ENCODE measurements at places on chromosomes 4 and X. TPM values are rescaled to one million over a fixed set of nuclear protein-coding genes. Genes with fewer than 3 reads are reported as not detected.

DNA sequence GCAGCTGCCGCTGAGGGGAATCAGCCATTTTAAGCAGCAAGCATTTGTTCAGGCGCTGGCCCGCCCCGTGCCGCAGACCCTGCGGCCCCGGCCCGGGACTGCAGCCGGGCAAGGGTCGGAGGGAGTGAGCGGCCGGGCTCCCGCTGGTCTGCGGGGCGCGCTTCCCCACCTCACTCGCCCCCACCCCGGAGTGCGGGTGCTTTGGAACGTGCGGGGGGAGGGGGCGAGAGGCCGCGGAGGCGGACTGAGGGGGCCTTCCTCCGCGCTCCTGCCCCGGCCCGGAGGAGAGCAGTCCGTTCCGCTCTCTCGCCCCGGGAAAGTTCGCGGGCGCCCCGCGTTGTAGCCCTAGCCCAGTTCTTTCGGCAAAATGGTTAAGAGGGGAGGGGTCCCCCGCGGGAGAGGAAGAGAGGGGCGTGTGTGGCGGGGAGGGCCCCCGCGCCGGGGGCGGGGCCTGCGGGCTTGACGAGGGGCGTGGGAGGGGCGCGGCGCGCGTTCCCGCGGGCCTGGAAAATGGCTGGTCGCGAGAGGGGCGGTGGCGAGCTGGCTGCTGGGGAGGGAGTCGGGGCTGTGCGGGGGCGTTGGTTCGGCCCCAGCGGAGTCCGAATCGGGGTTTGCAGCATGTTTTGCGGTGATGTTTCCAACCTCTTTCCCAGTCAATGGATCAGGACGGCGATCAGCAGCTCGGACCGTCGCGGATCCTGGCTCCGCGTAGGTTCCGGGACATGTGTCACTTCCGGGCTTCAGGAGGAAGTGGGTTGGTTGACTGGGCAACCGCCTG is 942 bp downstream of the ING2 start:
- DNase-seq = peak; percentile 66

DNA sequence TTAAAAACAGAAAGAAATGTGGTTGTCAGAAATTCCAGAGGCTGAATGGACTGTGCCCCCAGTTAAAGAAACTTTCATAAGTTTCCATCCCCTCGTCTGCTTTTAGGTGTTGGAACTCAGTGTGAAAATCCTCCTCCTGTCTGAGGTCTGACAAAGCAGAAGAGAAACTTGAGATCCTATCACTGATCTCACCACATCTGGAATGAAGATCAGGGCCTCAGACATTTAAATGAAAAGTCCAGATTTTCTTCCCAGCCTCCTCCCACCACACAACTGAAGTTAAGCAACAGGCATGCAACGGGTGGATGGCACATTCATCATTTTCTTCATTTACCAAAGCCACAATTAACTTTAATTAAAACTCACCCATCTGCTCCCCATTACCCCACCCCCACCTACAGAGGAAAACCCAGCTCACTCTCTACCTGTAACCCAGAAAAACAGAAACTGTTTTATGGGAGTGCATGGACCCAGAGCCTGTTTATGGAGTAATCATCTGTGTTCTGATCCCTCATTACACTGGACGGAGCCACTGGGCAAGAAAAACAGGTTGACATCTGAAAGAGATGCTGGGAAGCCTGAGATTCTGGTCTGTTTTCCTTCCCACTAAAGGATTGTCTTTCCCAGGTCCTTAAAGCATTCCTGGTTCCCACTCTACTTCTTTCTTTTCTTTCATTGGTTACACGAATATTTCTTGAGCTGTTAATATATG is 58.1 kb upstream of the HOPX start:
- no peak for DNase-seq

GAB3 gene
- total RNA-seq = 0.14 TPM

GRCh38 chr4:185127021-185127925 is 15.8 kb upstream of the SLC25A4 start:
- DNase-seq = no peak

GRCh38 chr4:1466034-1466862 is 60.0 kb upstream of the NKX1-1 start:
- DNase-seq = no peak

GRCh38 chrX:98405376-98405775 is 1521.7 kb downstream of the RPA4 start:
- DNase-seq = peak; percentile 75

DNA sequence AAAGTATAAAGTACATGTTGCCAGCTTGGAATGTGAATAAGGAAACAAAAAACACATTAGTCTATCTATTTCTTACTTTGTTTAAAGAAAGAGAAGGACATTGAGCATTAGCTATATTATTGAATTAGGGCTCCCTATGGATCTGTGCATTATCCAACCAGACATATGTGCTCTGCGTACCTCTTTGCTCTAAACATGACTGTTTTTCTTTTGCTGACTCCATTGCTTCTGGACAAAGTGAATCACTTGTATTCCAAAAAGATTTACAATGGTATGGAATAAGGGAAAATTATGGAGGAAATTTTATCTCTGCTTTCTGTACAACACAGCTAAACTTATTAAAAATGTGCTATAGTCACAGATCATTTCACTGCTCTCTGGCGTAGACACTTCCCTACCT is 727.8 kb upstream of the LCORL start:
- DNase-seq = no peak

DNA sequence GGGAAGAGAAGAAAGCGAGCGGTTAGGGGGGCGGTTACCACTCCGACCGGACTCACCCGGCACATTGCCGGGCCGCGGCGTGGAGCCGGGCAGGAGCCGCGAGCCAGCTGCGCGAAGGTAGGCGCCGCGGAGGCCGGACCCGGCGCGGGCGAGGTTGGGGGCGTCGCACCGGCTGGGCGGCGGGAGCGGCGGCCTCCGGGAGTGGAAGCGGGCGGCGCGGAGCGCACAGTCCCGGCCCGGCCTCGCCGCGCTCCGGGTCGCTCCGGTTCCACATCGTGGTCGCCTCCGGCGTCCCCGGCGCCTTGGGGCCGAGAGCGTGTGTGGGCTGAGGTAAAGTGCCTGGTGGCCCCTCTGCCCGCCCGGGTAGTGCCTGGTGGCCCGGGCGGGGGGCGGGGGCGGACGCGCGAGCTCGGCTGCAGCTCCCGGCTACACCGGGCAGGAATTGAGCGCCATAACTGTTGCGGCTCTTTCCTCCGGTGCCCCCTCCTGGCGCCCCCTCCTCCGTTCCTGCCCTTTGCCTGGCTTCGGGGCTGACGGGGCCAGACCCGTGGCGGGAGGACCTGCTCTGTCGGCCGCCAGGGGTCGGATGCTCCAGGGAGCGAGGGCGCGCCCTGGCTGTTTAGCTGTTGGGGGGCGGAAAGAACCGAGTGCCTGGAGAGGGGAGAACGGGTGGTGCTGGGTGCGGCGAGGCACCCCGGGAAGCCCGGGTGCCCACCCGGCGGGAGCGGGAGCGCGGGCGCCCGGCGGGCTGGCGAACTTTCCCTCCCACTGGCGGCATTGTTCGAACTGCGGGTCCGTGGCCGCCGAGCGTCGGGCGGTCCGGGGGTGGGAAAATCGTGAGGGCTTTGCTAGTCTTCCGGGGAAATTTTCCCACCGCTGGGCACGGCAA is 626 bp downstream of the JADE3 start:
- DNase-seq = no peak

N4BP2 gene
- total RNA-seq = 7.2 TPM

USP26 gene
- not detected for total RNA-seq

TRAPPC2 gene
- total RNA-seq = 8.5 TPM

DNA sequence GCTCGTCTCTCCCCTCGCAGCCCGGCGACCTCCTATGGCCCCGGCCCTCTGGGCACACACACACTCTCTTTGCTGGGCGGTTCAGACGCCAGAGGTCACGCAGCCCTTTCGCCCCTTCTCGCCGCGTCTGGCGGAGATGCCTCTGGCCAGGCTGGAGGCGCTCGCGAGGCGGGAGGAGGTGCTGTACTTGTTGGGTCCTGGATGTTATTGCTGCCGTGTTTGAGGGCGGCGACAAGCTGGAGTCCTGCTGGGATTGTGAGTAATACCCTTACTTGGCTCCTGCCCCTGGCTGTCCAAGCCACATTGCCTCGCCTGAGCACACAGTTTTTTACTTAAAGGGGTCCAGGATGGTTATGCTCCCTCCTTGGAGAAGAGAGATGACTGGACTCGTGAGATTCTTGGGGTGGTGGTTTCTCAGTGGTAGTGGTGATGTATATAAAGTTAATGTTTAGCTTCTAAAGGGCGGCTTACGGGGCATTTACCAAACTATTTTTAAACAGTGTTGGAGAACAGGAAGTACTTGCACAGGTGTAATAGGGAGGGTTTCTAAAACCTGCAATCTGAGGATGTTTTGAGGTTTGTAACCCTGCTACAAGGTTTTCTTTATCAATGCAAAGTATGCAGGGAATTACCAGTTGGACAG is 572 bp downstream of the USP53 start:
- peak; percentile 83 for DNase-seq

GRCh38 chrX:17527135-17527701 is 152.2 kb downstream of the NHS start:
- no peak for DNase-seq

RHOXF1 gene
- not detected for total RNA-seq

DNA sequence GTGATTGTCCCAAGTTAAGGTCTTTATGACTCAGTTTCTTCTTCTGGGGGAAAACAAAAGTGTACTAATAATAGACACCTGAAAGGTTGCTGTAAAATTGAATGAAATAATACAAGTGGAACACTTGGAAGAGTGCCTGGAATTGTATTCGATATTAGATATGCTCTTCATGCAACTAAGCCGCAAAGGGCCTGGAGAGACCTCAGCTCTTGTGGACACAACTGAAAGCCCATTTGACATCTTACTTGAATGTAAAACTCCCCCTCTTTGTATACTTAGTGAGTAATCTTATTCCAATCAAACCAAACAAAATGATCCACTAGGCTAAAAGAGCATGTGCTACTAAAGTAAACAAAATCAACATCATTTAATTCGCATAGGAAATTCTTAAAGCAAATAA is 511 bp upstream of the MAP9 start:
- no peak for DNase-seq

DNA sequence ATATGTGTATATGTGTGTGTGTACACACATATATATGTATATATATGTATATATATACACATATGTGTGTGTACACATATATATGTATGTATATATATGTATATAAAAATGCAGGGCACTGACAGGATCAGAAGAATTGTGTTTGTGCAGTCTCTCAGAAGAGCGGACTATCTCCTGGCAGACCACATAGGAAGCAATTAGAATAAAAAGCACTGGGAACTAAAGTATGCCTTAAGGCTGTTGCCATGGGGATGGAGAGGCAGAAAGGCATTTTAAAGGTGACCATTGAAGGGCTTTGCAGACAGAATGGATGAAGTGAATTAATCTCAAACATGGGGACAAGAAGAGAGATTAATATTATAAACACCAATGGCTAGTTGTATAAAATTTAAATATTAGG is 33.7 kb upstream of the USP51 start:
- DNase-seq = no peak

DNA sequence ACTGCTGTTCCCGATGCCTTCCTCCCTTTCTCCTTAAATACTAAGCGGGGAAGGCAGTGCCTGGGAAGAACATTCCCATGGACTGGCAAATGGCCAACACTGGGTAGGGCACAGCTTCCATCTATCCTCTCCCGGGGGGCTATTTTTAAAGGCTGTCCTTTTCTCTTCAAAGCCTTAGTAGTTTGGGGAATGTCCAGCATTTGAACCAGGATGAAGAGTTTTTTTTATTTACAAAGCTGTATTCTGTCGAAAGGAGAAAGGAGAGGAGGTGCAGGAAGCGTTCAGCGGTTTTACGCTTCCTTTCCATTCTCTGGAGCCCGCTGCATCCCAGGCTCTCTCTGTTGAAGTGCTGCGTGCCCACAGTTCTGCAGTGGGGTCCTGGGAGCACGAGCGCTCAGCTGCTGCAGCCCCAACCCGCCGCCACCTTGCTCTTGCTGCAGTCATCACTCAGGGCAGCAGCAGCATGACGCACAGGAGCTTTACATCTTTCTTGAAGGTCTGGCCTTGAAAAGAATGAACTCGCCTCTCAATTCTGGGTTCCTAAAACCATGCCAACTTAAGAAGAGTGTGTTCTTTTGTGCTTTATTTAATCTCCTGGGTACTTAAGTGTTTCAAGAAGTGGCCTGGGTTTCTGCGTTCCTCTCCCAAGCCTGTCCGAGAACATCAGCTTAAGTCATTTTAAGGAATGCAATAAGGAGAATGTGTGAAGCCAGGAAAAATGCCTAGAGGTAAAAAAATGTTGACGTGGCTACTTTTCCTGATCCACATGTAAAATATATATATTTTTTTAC is 427.2 kb downstream of the MAPK10 start:
- DNase-seq = no peak

UGT2B10 gene
- not detected for total RNA-seq

PDCL2 gene
- not detected for total RNA-seq

DNA sequence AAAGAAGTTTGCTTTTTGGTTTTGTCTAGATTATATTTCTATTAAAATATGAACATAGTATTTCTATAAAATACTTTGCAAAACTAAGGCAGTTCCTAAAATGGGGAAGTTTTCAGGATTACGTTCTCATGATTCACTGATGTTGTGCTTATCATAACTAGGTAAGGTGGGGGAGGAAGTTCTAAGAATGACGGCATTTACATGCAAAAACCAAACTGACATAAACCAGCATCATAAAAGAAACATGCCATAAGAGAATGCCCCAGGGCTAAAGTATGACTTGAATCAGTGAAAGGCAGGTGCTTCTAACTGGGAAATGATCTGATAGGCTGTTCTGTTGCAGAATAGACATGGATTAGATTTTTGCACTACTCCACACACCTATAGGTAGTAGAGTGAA is 204.7 kb upstream of the JADE1 start:
- DNase-seq = peak; percentile 81

DNA sequence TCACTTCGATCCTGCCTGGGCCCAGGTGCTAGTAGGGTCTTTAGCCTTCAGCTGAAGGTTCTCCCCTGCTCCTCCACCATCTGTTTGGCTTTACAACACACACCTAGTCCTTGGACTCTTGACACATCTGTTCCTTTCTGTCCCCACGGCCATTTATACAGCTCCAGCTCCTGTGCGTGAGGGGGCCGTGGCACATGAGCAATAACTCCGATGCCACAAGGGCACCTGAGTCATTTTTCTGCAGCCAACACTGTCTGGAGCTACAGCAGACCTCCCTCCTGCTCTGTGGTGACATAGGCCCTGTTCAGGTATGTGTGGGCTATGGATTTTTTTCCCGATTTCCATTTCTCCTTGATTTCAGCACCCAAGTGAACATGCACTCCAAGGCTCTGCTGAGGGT is 44.7 kb upstream of the BCOR start:
- DNase-seq = no peak

HTATSF1 gene
- 46.5 TPM for total RNA-seq

DNA sequence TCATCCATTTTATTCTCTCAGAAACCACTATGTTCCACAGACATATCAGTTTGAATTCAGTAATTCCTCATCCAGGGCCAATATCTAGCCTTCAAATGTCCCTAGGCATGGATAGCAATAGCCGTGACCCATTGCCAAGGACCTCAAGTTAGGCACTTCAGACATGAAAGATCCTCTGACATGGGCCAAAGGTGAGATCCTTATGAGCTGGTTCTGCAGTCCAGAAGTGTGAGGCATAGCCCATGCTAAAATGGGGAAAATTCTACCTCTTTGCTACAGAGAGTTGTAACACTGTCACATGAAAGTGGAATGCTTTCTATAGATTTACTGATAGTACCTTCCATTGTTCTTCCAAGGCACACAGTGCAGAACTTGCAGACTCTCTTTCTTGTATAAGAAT is 349.7 kb upstream of the GALNT7 start:
- no peak for DNase-seq

LRIT3 gene
- total RNA-seq = not detected
